ENCODE measurements at places on chromosomes 5 and 9.

DNA sequence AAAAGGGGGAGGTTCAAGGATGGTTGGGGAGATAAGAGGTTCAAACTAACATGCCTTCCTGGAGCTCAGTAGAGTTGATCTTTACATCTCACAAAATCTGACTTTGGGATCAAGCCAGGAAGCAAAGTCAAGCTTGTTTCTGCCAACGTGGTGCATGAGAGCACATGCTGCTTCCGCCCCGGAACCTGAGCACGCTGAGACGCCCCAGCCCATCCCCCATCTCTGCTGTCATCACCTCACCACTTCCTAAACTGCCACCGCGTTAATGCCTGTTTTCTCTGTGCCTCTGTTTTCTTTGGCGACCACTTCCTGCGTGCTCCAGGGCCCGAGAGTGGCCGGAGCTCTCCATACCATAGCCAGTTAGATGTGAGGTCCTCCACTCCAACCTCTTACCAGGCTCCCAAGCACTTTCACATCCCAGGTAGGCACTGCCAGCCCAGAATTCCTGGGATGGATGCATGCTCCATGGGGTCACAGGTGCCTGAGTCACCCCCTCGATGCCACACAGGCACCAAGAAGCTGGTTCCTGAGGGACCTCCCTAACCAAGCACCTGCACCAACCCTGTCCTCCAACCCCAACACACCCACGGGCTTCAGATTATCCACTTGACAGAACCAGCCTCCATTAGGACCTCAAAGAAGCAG is 31.2 kb upstream of the AFAP1L1 start:
- DNase-seq = peak; percentile 62

DNA sequence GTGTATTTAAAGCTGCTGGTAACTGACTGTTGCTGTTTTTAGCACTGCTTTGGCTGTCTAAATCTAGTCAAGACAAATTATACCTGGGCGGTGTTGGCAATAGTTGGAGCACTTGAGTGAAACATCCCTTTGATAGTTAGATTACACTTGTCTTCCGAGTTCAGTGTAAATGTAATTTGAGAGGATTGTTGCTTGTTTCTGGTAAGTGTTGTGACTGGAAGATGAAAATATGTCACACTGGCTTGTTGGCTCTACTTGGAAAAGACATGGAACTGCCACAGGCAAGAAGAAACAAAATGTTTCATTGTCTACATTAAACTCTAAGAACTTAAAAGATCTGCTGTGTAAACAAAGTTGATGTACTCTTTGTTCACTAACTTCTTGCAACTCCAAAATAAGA is 49.2 kb upstream of the PTPRD start:
- DNase-seq = no peak

DNA sequence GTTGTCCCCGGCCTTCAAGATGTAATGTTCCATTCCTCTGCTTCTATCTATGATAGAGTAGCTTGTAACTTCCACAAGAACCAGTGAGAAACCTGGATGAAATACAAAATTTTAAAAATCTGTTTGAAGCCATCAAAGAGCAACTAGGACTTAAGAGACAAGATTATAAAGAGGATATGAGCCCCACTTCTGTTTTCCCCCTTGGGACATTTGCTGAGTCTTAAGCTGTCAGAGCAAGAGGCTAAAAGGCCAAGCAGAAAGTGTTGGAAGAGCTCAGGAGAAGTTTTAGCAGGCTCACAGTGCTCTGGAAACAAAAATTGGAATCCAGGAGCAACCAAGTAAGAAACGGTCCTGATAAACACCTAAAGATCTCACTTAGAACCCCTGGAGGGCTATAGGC is 76.1 kb downstream of the ADRB2 start:
- DNase-seq = no peak

DNA sequence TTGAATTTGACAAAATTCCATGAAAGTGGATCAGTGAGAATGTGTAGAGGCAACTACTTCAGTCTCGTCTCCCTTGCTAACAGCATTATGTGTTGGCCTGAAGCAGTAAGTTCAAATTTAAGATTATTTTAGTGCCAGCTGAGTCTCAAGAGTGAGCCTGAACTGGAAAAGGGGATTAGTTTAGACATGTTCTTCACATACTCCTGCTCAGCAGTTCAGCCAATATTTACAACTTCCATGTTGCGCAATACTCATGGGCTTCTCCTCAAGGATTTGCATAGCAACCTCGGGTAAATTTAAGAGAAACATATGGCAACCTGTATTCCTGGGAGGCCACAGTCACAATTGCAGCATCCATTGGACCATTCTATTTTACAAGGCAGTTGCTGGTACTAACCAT is 553.8 kb downstream of the PTPRD start:
- DNase-seq = no peak

DNA sequence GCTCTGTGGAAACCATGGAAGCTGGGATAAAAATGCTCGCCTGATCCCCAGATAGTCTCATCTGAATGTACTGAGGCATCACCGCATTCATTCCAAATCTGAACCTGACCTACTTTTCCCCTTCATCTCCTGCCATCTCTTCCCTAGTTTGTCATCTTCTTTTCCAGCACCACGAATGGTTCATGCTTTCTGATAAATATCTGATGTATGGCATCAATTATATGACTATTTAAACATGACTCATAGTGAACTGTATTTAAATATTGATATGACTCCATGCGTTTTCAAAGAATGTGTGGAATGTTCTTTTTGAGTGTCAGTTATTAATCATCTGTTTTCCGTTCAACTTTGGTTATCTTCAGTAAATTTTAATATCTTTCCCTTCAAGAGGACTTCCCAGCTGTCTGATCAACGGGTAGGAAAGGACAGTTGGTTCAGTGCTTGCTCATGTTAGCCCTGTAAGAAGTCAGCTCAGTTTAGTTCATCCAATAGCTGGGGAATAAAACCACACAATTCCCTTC is 21.1 kb downstream of the BASP1 start:
- no peak for DNase-seq

DNA sequence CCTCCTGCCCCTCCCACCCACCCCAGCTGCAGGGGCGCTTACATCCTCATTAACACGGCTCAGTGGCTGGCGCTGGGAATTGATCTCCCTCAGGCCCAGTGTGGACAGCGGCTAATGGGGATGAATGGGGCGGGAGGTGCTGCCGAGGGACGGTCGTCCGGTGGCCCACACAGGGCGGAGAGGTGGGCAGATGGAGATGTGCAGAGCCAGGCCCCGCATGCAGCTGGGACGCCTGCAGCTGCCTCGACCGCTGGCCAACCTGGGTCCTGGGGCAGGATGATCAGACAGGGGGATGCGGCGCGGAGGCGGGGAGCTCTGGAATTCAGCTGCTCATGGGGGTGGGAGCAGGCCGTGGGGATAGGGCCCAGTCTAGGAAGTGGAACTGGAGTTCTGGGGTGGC is 17.6 kb downstream of the TSPAN17 start:
- no peak for DNase-seq

DNA sequence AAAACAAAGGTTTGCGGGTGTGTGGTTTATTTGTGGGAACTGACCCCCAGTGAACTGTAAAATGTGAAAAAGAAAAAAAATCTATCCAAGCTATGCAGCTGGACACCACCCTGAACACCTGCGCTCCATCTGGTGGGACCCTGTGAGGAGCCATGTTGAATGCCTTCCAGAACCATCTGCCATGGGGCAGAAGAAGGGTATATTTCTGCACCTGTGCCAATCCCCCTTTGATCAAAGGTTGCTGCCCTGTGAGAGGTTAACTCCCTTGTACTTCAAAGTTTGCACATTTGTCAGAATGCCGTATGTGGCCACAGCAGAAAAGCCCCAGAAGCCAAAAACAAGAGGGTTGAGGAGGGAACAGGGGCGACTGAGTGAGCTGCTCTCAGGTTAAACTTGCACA is 148.5 kb upstream of the ALDH1B1 start:
- DNase-seq = no peak

GRCh38 chr5:159819591-159820411 is 96.5 kb upstream of the ADRA1B start:
- no peak for DNase-seq

DNA sequence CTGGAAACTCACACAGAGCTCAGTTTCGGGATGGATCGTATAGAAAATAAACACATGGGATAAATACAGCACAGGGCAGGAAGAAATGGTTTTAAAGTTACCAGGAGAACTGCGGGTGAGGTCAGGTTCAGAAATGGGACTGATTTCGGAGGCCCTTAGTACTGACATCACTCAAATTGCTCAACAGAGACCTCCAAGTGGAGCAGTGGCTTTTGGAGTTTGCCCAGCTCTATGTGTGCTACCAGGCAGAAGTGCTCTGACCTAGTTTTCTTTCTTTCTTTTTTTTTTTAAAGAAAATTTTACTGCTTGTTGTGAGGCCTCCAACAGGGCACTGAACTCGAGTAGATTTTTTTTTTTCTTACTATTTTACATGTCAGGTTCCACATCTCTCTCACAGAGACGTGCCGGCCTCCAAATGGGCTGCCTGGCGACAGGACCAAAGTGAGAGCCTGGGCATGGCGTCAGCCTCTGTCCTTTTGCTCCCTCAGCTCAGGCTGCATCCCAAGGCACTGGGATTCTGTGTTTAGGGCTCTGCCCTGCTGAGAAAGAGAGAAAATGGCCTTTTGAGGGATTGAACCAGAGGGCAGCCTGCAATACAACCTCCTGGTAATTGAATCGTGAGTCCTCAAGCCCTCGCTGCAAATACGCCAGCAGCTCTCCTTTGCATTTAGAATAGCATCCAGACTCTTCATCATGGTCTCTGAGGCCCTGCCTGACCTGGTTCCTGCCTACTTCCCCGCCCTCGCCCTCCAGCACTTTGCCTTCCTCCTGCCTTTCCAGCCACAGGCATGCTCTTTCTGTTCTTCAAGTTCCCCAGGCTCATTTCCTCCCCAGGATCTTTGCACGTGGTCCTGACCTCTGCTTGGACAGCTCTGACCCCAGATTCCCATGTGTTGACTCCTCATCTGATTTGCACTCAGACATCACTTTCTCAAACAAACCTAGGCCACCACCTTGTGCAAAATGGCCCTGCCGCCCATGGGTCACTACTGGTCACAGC is 173.5 kb downstream of the FGF1 start:
- DNase-seq = no peak

GRCh38 chr9:120526534-120526933 is 53.4 kb downstream of the CDK5RAP2 start:
- DNase-seq = no peak

- no peak for DNase-seq
Measured at GRCh38 chr9:73565833-73566465, 414.3 kb downstream of the ANXA1 start.

- no peak for DNase-seq
Measured at GRCh38 chr9:112010537-112010936, 113.9 kb downstream of the UGCG start.

DNA sequence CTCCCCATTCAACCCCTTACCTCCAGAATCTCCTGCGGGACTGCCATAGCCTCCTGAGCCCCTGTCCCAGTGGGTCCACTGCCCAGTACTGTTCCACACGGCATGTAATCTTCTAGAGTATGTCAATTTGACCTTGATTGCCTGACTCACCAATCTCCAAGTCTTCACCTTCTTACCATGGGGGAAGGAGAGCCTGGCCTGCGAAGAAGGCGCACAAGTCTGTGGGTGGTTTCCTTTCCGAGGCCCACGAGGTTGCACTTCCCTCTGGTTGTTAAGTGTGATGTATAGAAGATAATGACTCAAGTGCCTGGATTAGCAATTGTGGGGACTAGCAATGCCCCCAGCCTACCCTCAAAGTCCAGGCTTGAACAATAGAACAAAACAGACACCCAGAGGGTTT is 8.1 kb upstream of the TENT4A start:
- DNase-seq = no peak

- no peak for DNase-seq
Measured at GRCh38 chr5:179668391-179668790, 12.4 kb downstream of the CBY3 start.

DNA sequence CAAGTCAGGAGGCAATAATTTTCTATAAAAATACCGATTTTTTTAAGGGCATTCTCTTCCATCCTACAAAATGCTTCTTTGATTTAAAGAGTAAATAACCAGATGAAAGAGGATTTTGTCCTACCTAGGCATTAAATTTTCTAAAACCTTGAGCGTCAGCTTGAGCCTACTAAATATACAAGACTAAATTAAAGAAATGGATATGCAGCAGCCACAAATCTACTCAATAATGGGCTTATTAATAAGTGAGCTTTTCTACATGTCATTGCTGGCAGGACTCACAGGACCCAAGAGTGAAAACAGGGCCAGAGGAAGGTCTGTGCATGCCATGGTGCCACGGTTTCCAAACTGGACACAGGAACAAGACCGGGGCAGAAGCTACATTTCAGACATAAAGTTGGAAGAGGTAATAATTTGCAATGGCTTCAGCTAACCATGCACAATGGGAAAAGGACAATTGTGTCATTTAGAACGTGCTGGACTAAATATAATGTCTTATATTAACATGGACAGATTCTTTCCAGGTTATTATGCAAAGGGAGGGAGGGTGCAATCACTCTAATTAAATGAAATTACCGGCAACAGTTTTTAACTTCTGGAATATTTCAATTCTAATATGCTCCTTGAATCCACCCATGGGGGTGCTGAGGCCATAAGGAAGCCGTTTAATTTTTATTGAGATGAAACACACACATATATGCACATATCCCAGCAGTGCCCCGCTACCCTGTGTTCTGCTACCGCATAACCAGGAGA is 5.2 kb downstream of the WHRN start:
- no peak for DNase-seq

DNA sequence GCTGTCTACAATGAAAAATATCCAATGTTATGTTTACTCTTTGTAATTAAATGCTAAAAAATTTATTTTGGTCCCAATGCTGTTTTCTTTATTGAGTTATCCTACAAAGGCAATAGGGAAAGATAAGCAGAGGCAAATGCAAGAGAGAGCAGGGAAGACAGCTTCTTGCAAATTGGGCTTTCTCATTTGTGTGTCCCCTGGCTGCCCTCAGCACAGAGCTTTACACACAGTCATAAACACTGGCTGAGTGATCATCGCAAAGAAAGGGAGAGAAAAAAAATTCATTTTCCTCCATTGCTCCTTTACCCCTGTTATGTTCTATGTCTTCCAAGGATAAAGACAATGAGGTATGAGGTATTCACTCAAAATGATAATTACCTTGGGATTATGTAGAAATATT is 2.3 kb upstream of the TSSK1B start:
- DNase-seq = no peak

GRCh38 chr9:129456549-129457324 is 164.2 kb downstream of the C9orf50 start:
- DNase-seq = no peak

DNA sequence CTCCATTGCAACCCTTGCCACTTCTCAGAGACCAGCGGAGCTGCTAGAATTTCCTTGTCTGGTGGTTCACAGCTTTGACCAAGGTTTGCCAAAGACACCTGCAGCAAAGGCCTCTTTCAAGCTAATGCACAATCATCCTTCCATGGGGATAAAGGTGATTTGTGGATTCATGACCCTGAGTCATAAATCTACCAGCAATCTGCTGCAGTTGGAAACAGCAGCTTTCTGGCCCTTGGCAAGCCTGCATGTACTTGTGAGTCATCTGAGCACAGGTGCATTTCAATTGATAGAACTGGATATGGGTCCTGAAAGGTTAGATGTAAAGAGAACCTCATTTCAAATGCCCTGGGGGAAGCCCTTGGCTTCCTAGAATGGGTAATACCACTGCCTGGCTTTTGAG is 21.6 kb upstream of the TCF7 start:
- no peak for DNase-seq

Measured in activated CD4-positive, alpha-beta T cell treated with anti-CD3 and anti-CD28 coated beads for 1 hour (primary cell).